ENCODE measurements at places on chromosomes 13 and 19. TPM values are rescaled to one million over a fixed set of nuclear protein-coding genes. Genes with fewer than 3 reads are reported as not detected.

Gene CPB2
- total RNA-seq, result 0.11 TPM

Gene FFAR1
- total RNA-seq, result not detected

Gene PLVAP
- not detected for total RNA-seq

Gene OR7A5
- not detected for total RNA-seq

Gene MTUS2
- 0.01 TPM for total RNA-seq

Gene MYPOP
- total RNA-seq, result 10.4 TPM

Gene SLC35E1
- 21.9 TPM for total RNA-seq

All from A549 treated with dexamethasone at 1 μM for 4 hours (cell line).